ENCODE measurements at places on chromosomes 7 and 10. TPM values are rescaled to one million over a fixed set of nuclear protein-coding genes. Genes with fewer than 3 reads are reported as not detected.

ANKRD61 gene
- polyA plus RNA-seq: not detected

DNA sequence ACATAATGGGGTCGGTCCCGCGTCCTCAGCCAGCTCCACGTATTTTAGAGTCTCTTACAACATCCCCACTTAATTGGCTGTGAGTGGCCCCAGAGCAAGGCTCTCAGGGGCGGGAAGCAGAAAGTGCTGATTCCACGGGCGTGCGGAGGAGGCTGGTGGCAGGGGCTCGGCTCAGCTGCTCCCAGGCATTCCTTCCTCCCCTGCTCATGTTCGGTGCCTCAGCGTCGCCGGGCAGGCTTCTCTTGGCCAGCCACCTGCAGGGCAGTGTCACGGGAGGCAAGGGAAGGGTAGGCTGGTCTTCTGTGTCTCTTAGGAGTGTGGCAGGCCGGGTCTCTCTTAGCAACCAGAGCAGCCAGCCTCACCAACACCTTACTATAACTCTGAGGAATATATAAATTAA, 33.8 kb downstream of the IL15RA start:
- no peak overlapping the region for H3K4me3 ChIP-seq
- no peaks in the 10 kb centered on the region for H3K36me3 ChIP-seq
- no peaks in the 10 kb centered on the region for H3K27me3 ChIP-seq
- peaks cover 1% of the 10 kb centered on the region for H3K4me1 ChIP-seq
- peak; percentile 43 for DNase-seq

- H3K4me1 ChIP-seq: no peaks in the 10 kb centered on the region
- DNase-seq: no peak
- no peak overlapping the region for H3K27ac ChIP-seq
- no peak overlapping the region for H3K4me3 ChIP-seq
- no peaks in the 10 kb centered on the region for H3K36me3 ChIP-seq
Observed at GRCh38 chr7:24545215-24545614, 28.0 kb upstream of the PALS2 start.

PRF1 gene
- 2.4 TPM for polyA plus RNA-seq

DNA sequence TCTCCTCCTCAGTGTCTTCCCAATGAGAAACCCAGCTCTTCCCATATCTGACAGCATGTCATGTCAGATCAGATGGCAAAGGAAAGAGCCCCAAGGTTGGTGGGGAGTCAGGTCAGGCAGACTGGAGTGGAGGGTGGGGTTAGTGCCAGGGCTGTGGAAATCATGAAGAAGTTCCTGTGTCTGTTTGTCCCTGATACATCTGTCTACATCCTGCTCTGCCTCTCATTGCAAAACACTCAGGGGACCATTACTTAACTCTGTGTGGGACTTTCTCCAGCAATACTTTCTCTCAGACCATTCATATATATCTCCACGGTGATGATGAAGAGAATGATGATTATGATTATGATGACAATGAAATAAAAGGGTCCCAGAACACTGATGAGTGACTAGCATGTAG, 3.3 kb downstream of the PRRT4 start:
- no peaks in the 10 kb centered on the region for H3K36me3 ChIP-seq
- no peak overlapping the region for H3K27ac ChIP-seq
- no peak for DNase-seq
- no peak overlapping the region for H3K4me3 ChIP-seq
- peaks cover 6% of the 10 kb centered on the region for H3K4me1 ChIP-seq

- no peaks in the 10 kb centered on the region for H3K27me3 ChIP-seq
- no peak overlapping the region for H3K27ac ChIP-seq
- DNase-seq: no peak
Observed at GRCh38 chr7:64872351-64873154, 30.5 kb upstream of the ZNF273 start.

DNA sequence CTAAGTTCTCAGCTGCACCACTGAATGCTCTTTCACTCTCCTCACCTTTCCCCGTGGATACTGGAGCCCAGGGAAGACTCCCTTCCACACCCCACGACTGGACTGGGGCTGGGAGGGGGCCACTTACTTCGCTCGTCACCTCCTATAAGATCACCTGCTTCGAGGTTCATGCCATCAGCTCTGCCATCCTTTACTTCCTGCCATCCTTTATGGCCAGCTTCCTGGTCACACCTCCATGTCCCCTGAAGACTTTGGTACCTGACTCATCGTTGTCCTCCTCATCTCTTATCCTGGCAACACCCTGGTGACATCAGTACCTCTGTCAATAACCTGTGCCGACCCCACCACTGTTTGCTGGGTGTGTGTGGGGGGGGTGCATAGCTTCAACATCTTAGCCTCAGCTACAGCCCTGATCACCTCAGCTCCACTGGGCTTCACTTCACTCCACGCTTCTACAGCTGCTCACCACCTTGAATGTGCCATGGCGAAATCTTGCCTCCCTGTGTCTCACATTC, 8.7 kb upstream of the VDAC2 start:
- peak; percentile 97 for DNase-seq
- H3K36me3 ChIP-seq: no peaks in the 10 kb centered on the region
- peak overlapping the region; percentile 83 for H3K27ac ChIP-seq

GRCh38 chr10:59033622-59034021, 142.8 kb upstream of the PHYHIPL start:
- DNase-seq: no peak
- no peaks in the 10 kb centered on the region for H3K36me3 ChIP-seq
- no peak overlapping the region for H3K27ac ChIP-seq
- no peaks in the 10 kb centered on the region for H3K27me3 ChIP-seq
- H3K4me1 ChIP-seq: peaks cover 13% of the 10 kb centered on the region

PALD1 gene
- 2.7 TPM for polyA plus RNA-seq

GRCh38 chr10:17479015-17479615, 24.7 kb upstream of the ST8SIA6 start:
- no peaks in the 10 kb centered on the region for H3K36me3 ChIP-seq
- H3K27ac ChIP-seq: no peak overlapping the region
- no peaks in the 10 kb centered on the region for H3K4me1 ChIP-seq
- no peaks in the 10 kb centered on the region for H3K27me3 ChIP-seq
- no peak for DNase-seq
- no peak overlapping the region for H3K4me3 ChIP-seq

TEX47 gene
- polyA plus RNA-seq: not detected

GRCh38 chr7:37354656-37355131, 94.0 kb downstream of the ELMO1 start:
- no peak for DNase-seq
- H3K4me1 ChIP-seq: no peaks in the 10 kb centered on the region
- no peak overlapping the region for H3K4me3 ChIP-seq
- no peak overlapping the region for H3K27ac ChIP-seq
- no peaks in the 10 kb centered on the region for H3K27me3 ChIP-seq

DNA sequence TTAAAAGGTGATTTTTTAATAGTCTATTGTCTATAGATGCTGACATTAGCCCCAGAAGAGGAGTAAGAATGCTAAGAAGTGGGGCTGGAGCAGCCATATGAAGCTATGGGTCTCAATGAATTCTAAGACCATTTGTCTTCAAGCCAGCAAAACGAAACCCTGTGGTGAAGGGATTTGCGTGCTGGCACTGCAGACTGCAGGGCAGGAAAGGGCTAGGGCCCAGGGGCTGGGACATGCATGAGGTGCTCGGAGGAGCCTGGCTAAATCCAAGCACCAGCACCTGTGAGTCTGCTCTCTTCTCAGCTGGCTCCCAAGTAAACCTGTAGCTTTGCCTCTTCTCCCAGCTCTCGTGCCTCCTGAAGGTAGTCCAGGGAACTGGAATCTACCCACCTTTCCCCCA, 1.3 kb upstream of the NDST2 start:
- H3K4me3 ChIP-seq: no peak overlapping the region
- peaks cover 56% of the 10 kb centered on the region for H3K36me3 ChIP-seq

DNA sequence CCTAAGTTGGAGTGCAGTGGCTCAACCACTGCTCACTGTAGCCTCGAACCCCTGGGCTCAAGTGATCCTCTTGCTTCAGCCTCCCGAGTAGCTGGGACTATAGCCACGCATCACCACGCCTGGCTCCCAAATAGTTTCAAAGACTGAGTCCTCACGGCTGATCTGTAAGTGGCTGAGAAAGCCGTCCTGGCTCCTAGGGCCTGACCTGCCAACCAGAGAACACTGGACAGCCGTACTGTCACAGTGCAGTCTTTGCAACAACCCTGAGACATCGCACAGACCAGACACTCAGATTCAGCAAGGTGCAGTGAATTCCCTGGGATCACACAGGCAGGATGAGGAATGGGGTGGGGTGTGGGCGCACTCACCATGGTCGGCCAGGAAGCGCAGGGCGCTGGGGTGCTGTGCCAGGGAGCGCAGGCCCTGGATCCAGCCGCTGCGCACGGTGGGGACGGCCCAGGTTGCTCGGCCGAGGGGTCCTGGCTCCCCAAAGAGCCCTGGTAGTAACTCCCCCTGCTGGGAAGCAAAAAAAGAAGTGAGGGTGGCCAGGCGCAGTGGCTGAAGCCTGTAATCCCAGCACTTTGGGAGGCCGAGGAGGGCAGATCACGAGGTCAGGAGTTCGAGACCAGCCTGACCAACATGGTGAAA, 10.7 kb downstream of the BRAT1 start:
- peaks cover 23% of the 10 kb centered on the region for H3K36me3 ChIP-seq
- H3K4me1 ChIP-seq: no peaks in the 10 kb centered on the region
- DNase-seq: no peak
- no peak overlapping the region for H3K27ac ChIP-seq
